ENCODE measurements at places on chromosomes 3 and 15.
A peak's percentile ranks its signal among the peaks of the same experiment; 100 is the strongest.

- DNase-seq = no peak
Observed at GRCh38 chr3:99965077-99965476, 147.4 kb downstream of the CMSS1 start.

- peak; percentile 12 for DNase-seq
Observed at GRCh38 chr3:188152660-188153436, 1.1 kb upstream of the LPP start.

- no peak for DNase-seq
Observed at GRCh38 chr15:63374686-63375520, 6.7 kb downstream of the CA12 start.

GRCh38 chr3:127556565-127556964, 34.0 kb downstream of the TPRA1 start:
- DNase-seq = no peak

DNA sequence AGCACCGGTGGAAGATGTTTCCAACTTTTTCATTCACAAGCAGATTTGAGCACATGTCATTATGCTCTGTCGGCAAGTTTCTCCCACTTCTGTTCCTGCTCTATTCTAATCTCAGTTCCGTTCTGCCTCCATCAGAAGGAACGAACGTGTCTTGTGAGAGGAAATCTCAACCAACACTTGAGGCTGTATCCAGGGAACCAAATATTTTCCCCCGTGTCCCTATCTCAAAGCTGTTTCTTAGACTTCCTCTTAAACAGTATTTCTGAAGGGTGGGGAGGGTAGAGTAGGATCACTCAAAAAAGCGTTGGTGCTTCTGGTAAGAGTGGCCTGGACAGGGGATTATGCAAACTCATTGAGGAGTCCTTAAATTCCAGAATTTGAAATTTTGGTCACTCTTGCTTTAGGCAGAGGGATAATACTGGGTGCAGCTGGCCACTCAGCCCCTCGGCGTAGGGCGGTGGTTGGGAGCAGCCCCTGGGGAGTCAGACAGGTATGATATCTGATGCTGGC, 54.9 kb downstream of the FRMD4B start:
- no peak for DNase-seq

DNA sequence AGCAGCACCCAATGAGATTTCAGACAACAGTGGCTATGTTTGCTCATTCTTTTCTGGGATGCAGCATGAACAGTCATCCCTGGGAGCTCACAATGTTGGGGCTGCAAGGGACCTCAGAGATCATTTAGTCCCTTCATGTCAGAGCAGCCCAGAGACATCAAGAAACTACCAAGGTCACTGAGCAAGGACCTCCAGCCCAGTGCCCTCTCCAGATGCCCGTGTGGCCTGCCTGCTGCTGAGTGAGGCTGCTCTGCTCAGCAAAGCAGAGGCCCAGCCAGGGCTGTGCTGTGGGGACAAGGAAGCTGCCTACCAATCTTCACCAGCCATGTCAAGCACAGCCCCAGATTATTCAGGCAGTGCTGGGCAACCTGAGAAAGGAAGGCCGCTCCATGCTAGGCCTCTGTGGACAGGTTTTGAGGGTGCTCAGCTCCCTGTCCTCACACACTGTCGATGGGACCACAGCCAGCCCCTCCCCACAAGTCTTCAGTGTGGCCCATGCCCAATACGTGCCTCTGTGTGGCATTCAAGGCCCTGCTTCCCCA, 99.7 kb downstream of the DAPK2 start:
- no peak for DNase-seq

DNA sequence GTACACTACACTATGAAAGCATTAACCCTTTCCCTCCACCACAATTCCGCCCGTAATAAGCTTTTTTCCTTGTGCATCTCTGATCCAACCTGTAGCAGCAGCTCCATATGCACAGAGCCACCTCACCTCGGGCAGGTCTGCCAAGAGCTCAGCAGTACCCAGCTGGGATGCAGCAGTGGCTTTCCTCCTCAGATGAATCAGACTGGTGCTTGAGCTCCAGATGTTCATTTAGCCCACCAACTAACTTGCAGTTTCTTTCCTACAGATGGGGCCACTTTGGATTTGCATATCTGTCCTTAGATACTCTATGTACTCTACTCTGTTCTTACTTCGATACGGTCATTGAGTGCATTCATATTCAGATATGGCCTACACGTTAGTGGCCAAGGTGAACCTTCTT, 14.8 kb upstream of the FSIP1 start:
- DNase-seq = no peak

DNA sequence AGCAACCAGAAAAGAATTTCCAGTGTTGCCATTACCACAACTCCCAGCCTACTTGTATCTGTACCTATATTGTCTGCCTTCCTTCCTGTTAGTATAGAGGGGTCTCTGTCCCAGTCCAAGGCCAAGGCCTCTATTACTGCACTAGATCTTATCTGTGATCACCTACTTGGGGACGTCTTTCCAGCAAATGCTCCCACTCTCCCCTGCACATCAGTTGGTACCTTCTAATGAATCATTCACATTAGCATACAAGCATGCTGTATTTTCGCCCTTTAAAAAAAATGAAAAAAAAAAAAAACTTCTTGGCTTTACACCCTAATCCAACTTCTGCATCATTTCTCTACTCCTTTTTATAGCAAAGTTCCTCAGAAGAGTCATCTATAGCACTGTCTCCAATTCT, 4.8 kb upstream of the AVEN start:
- no peak for DNase-seq

GRCh38 chr3:156332304-156332703, 211.9 kb downstream of the KCNAB1 start:
- DNase-seq = no peak

GRCh38 chr3:16739541-16740105, 134.4 kb upstream of the DAZL start:
- DNase-seq = no peak

DNA sequence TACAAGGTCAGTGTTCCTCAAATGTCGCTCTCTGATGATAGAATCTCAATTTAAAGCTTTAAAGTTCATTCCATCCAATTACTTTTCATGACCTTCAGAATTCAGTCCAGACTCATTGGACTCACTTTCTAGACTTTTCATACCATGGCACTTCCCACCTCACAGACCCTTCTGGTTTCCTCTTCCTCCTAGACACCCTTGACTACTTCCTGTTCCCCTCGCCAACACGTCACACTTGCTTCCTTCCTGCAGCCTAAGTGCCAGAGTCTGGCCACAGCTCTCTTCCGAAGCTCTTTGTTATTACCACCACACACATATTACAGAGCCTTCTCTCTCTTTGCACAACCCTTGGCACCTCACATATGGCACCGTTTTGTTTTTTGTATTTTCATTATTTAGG, 59.1 kb upstream of the UMPS start:
- DNase-seq = no peak

- DNase-seq = no peak
Observed at GRCh38 chr3:52146189-52146588, 8.0 kb downstream of the POC1A start.

GRCh38 chr3:56610669-56611335, 53.8 kb downstream of the CCDC66 start:
- no peak for DNase-seq

DNA sequence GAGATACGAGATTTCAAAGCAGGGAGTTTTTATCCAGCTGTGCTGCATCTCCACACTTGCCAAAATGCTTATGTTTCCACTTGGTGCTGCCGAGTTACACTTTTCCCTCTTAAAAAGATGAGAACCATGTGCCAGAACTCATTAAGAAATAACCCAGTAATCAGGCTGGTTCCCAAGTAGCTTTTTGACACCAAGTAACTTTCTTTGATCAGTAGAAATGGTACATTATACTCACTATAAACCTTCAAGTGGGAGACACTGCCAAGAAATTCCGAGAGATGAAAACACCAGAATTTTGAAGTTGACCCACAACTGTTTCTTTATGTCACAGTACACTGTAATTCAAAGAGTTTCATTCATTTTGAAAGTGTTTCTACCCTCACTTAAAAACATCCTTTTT, 164.6 kb upstream of the CCDC54 start:
- DNase-seq = no peak

DNA sequence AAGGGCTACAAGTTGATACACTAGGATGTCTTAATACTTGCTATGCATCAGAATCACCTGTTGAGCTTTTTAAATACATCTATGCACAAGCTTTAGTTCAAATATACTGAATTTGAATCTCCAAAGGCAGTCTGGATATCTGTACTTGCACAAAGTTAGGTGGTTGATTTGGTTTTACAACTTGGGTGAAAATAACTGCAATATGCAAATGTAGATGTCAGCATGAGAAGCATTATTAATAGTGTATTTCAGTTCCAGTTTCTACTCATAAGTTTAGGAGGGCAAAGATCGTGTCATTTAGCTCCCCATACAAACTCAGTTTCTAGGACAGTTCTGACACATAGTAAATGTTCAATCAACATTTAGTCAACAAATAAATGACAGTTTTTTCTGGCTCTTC, 25.6 kb downstream of the IQCB1 start:
- DNase-seq = no peak

GRCh38 chr15:72387741-72388140, 10.4 kb upstream of the TMEM202 start:
- DNase-seq = no peak

DNA sequence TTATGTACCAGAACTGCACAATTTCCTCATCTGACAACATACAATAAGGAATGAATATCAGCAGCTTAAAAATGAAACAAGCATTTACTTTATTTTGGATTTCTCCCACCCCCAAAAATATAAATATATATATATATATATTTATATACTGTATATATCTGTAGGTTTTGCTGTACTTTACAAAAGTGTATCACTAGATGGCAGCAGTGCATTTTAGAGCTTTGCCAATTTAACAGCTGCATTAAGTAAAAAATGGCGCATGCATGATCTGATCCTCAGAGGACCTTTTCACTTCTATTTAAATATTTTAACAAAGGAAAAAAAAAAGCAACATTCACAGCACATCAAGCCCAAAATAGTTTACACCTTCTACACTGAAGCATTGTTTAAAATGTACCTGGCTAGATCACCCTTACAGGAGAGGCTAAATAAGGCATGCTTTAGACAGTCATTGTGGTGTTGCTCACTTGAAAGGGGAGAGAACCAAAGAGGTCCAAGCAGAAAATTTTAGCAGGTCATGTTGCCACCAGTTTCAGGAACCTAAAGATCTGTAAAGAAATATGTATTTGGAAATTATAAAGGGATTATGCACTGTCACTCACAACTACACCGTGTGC, 72.6 kb downstream of the NPTN start:
- peak; percentile 17 for DNase-seq

DNA sequence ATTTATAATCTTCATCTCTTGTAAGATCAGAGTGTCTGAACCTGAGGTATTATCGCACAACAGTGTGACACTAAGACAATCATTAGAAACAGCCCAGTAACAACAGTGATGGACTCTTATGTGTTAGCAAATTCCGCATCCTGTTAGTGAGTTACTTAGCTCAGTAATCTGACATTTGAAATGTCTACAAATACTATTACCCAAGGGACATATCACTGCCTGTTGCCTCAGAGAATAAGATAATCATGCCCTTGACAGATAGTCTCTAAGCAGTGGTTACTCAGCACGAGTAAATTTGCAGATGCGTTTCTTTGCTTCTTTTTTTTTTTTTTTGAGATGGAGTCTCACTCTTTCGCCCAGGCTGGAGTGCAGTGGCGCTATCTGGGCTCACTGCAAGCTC, 13.4 kb upstream of the RTP1 start:
- no peak for DNase-seq

DNA sequence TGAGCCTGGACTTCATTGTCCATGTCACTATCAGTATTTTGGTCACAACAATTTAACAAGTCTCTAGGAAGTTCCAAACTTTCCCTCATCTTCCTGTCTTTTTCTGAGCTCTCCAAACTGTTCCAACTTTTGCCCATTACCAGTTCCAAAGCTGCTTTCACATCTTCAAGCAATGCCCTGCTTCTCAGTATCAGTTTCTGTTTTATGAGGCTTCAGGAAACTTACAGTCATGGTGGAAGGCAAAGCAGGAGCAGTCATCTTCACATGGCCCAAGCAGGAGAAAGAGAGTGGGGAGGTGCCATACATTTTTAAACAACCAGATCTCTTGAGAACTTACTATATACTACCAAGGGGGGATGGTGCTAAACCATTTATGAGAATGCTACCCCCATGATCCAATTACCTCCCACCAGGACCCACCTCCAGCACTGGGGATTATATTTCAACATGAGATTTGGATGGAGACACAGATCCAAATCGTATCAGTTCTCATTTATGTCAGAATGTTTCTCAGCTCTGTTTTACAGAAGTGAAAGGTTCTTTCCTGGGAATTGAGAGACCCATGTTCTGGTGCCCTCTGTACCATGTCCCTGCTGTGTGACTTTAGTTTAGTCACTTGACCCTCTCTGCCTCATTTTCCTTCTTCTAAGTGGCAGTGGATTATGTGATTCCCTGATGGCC, 169.7 kb downstream of the PLCL2 start:
- DNase-seq = no peak

DNA sequence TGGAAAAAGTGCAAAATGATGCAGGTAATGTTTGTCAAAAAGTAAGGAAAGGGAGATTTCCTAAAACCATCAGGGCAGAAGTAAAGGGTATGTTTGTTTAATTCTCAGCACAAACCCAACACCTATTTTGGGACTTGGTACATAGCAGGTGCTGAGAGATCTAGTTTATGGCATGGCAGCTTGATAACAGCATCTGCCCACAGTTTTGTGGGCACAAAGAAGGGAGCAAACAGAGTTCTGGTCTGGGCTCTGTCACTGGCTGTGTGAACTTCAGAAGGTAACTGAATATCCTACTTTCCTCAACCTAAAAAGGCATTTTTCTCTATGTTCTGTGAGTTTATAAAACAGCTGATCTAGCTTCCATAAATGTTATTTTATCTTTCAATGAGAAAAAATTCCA, 141.6 kb downstream of the PLCH1 start:
- DNase-seq = no peak

DNA sequence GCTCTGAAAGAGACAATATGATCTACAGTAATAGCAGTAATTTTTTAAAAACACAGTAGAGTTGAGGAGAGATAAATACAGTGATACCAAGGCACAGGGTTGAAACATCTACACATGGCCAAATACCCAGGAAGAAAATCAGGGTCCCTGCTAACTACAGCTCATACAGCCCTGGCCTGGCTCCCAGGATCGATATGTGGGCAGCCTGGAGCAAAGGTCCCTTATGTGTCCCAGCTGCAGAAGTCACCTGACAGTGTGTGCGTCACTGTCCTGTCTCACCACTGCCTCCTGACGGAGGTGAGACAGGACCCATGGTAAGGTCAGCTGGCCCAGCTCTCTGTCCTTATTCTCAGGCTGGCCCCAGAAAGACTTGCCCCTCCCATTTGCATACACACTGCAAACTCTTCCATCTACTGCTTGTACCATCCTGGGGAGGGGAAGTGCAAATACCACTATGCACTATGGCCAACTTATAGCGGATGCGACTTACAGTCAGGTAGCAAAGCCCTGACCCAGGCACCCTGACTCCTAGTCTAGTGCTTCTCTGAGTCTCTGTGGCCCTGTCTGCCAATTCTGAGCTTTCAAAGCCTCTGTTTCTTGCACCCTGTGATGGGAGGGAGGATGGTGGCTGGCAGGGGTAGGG, 22.0 kb upstream of the BCL2L10 start:
- DNase-seq = no peak

GRCh38 chr3:150411546-150411945, 3.4 kb downstream of the TSC22D2 start:
- DNase-seq = no peak

GRCh38 chr3:27138562-27138961, 230.6 kb downstream of the NEK10 start:
- no peak for DNase-seq

- no peak for DNase-seq
Observed at GRCh38 chr3:111613294-111613693, 18.1 kb upstream of the ZBED2 start.
